MCF 10A (cell line): ENCODE measurements at places on chromosomes 1 and 21. TPM values are rescaled to one million over a fixed set of nuclear protein-coding genes. Genes with fewer than 3 reads are reported as not detected.

- DNase-seq, result no peak
- no peaks in the 10 kb centered on the region for H3K36me3 ChIP-seq
- H3K4me1 ChIP-seq, result peaks cover 6% of the 10 kb centered on the region
- H3K4me3 ChIP-seq, result no peak overlapping the region
- H3K27me3 ChIP-seq, result no peaks in the 10 kb centered on the region
- H3K27ac ChIP-seq, result no peak overlapping the region
Observed at GRCh38 chr21:42397746-42398394, 2.0 kb upstream of the TMPRSS3 start.

GRCh38 chr1:176567190-176567794 is 104.3 kb downstream of the PAPPA2 start:
- peaks cover 18% of the 10 kb centered on the region for H3K4me1 ChIP-seq
- no peak overlapping the region for H3K4me3 ChIP-seq
- H3K36me3 ChIP-seq, result no peaks in the 10 kb centered on the region
- DNase-seq, result peak; percentile 47

GRCh38 chr1:235022341-235022980 is 106.2 kb downstream of the TOMM20 start:
- H3K27me3 ChIP-seq, result no peaks in the 10 kb centered on the region
- no peak for DNase-seq
- H3K36me3 ChIP-seq, result no peaks in the 10 kb centered on the region

DNA sequence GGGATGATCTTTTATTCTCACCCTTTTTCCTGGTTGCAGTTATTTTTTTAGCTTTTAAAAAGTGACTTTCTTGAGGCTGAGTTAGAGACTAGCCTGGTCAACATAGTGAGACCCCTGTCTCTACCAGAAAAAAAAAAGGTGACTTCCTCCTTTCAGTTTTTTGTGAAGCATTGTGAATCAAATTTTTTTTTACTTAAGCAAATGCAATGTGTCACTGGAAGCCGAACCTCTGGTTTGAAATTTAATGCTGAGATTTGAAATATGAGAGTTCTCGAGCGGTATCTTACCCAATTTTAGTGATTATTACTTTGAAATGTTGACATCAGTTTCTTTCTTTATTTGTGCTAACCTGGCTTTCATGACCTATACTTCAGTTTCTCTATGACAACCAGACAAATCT is 3.6 kb downstream of the CAP1 start:
- DNase-seq, result no peak
- H3K36me3 ChIP-seq, result peaks cover 47% of the 10 kb centered on the region
- no peak overlapping the region for H3K27ac ChIP-seq
- H3K4me3 ChIP-seq, result no peak overlapping the region
- peaks cover 17% of the 10 kb centered on the region for H3K4me1 ChIP-seq

DNA sequence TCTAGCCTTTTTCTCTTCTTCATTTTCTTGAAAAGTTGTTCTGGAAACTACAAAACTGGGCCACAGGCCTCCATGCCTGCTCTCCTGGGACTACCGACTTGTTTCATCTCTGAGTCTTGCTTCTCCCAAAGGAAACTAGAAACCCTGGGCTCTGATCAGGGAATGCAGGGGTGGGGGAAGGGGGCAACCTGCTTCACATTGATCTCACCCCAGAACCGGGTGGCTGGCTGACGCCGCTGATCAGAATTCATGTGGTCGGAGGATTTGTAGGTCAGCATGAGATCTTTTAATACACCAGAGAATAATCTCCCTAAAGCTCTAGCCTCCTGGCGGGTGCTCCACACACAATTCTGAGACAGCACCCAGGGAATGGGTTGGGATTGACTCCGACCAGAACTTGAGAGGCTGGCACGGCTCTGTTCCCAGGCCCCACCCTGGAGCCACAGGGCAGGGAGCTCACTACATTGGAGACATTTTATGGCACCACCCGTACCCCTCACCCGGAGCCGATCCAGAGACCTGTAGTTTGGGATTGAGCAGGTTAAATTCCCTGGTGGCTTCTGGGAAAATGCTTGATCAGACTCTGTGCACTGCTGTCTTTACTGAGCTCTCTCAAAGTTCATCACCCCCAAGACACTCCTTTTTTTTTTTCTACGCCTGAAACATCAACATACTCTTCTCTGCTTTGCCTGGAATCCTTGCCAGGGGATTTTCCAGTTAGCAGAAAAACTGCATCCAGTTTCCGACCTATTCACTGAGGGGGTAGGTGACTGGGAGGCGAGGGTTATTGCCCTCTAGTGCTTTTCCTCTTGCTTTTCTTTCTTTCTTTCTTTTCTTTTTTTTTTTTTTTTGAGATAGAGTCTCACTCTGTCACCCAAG is 12.2 kb upstream of the ARHGEF10L start:
- H3K4me1 ChIP-seq, result no peaks in the 10 kb centered on the region
- no peaks in the 10 kb centered on the region for H3K27me3 ChIP-seq
- H3K36me3 ChIP-seq, result no peaks in the 10 kb centered on the region
- H3K4me3 ChIP-seq, result no peak overlapping the region
- no peak for DNase-seq

DNA sequence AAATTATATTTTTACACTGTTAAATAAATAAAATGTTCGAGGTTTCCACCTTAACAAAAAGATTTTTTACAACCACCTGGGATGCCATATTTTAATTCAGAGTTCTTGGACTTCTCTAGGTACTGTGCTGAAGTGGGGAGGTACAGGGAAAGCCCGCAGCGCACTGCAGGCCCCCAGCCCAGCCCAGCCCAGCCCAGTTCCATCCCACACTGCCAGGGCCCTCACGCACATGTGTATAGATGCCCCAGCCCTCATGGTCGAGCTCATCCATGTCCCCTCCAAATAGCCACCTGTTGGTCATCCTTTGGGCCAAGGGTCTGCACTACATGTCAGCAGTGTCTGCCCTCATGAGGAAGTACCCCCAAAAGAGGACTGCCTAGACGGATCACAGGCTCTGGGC is 11.7 kb upstream of the MYOM3 start:
- H3K36me3 ChIP-seq, result no peaks in the 10 kb centered on the region
- no peak overlapping the region for H3K4me3 ChIP-seq
- no peaks in the 10 kb centered on the region for H3K27me3 ChIP-seq
- DNase-seq, result no peak
- no peak overlapping the region for H3K27ac ChIP-seq
- H3K4me1 ChIP-seq, result peaks cover 15% of the 10 kb centered on the region

DNA sequence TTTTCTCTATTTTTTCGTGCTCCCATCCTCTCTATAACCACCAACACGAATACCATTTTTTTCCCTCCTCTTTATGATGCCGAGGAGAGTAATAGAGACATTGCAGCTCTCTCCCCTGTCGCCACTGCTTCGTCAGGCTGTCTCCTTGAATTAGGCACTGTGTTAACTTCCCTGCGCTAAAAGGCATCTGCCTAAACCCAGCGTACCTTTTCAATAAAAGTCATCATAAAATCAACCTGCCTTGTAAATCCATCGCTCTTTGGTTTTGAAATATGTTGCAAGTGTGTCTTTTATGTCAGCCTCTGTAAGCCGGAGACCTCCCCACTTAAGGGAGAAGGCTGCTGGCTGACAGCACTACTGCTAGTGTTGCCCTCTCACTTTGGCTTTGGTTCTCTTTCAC is 8.7 kb downstream of the RNF220 start:
- no peaks in the 10 kb centered on the region for H3K4me1 ChIP-seq
- no peaks in the 10 kb centered on the region for H3K27me3 ChIP-seq
- H3K27ac ChIP-seq, result no peak overlapping the region
- no peaks in the 10 kb centered on the region for H3K36me3 ChIP-seq
- no peak overlapping the region for H3K4me3 ChIP-seq

GRCh38 chr1:81799939-81800694 is 617 bp upstream of the ADGRL2 start:
- DNase-seq, result peak; percentile 80
- H3K36me3 ChIP-seq, result no peaks in the 10 kb centered on the region
- H3K4me3 ChIP-seq, result peak overlapping the region; percentile 98
- peak overlapping the region; percentile 12 for H3K27ac ChIP-seq

GRCh38 chr1:182802006-182802803 is 12.6 kb downstream of the NPL start:
- DNase-seq, result peak; percentile 70
- H3K36me3 ChIP-seq, result peaks cover 7% of the 10 kb centered on the region
- peaks cover 12% of the 10 kb centered on the region for H3K4me1 ChIP-seq
- no peaks in the 10 kb centered on the region for H3K27me3 ChIP-seq
- H3K4me3 ChIP-seq, result no peak overlapping the region

GRCh38 chr21:39125752-39126485 is 57.3 kb downstream of the PSMG1 start:
- no peaks in the 10 kb centered on the region for H3K27me3 ChIP-seq
- H3K27ac ChIP-seq, result peak overlapping the region; percentile 59
- DNase-seq, result peak; percentile 78
- no peak overlapping the region for H3K4me3 ChIP-seq

DNA sequence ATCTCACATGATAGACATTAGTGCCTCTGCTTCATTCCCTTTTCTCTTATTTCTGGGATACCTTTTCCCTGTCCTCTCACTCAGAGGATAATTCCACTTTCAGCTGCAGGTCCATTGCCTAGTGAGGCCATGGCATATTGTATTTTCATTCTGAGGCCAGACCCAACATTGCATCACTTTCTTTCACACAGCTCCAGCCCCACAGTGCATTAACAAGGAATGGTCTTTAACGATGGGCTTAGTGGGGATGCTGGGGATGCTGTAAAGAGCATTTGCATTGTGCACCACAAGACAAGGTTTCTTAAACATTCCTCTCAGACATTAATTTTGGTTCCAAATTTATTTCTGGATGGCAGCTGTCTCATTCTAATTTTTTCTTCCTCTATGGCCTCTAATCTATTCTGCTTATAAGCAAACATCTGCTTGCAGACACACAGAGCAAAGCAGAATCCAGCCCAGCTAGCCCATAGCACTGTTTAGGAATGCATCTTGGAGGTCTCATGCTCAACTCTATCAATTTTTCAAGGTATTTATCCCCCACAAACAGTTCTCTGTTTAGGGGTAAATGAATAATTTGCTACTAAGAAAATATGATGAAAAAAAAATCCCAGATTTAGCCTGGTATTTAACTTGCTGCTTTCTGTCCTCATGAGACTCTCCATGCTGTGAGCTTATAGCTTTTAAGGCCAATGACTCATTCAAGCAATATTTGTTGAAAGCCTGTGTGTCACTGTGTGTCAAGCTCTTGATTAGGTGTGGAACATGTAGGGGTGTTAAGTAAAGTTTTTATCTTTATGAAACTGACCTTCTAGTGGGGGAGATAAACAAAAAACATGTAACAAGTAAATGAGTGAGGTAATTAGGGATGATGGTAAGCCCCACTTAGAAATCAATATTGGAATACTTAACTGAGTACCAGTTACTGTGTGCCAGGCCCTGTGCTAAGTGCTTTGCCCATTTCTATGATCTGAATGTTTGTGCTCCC is 44.5 kb upstream of the CCDC190 start:
- H3K36me3 ChIP-seq, result no peaks in the 10 kb centered on the region
- peak overlapping the region; percentile 14 for H3K27ac ChIP-seq
- H3K4me3 ChIP-seq, result no peak overlapping the region
- peaks cover 26% of the 10 kb centered on the region for H3K4me1 ChIP-seq
- peak; percentile 78 for DNase-seq

- no peak overlapping the region for H3K4me3 ChIP-seq
- no peaks in the 10 kb centered on the region for H3K27me3 ChIP-seq
- no peaks in the 10 kb centered on the region for H3K36me3 ChIP-seq
- peaks cover 43% of the 10 kb centered on the region for H3K4me1 ChIP-seq
Observed at GRCh38 chr1:159594625-159595405, 7.2 kb downstream of the APCS start.

DNA sequence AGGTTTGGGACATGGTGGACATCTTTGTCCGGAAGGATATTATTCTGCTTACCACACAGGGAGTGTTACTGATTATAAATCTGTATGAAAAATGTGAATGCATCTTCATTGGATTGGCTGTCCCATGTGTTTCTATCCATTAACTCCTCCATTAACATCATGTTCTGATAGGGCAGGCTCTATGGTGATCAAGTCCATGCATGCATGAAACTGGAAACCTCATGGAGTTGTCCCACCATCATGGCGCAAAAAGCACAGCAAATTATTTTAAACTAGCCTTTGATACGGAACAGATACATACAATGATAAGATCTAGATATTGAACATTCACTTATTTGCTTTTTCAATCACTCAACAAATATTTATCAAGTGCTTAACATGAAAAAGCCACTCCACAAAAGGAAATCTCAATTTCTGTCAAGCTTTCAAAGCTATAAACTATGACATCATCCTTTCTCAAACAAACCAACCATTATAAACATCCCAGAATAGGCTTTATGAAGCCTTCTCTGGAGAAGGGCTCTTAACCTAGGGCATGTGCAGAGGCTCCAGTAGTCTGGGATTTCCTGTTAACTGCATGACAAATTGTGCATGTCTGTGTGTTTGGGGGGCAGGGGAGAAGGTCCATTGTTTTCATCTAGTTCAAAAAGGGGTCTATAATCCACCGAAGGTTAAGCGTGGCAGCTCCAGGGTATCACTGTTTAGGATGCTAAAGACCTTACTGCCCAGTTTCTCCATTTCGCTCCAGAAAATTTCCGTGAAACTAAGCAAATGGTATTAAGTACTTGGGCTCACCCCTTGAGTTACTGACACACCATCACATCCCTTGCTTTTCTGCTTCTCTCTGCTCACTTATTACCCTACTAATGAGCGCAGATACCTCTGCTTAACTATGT is 46.1 kb downstream of the ADAMTS1 start:
- H3K27me3 ChIP-seq, result no peaks in the 10 kb centered on the region
- H3K4me1 ChIP-seq, result peaks cover 11% of the 10 kb centered on the region
- H3K36me3 ChIP-seq, result no peaks in the 10 kb centered on the region
- no peak overlapping the region for H3K4me3 ChIP-seq
- no peak for DNase-seq
- no peak overlapping the region for H3K27ac ChIP-seq

DNA sequence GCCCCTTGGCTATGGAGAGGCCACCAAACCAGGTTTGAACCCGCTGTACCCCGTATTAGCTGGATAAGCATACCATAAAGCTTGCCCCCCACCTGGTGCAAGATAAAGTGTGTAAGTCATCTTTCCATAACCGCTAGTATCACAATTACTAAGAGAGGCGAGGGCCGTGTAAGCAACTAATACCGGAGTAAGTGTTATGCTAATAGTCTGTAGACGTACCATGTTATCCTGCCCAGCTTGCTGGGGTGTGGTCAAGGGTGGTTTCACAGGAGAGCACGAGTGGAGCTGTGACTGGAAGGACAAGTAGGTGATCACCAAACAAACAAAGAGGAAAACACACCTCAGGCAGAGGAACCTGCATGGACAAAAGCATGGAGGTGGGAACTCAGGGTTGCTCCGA is 3.6 kb upstream of the TNFRSF1B start:
- H3K27me3 ChIP-seq, result peaks cover 9% of the 10 kb centered on the region
- no peak overlapping the region for H3K27ac ChIP-seq
- H3K4me1 ChIP-seq, result peaks cover 13% of the 10 kb centered on the region
- DNase-seq, result no peak

DNA sequence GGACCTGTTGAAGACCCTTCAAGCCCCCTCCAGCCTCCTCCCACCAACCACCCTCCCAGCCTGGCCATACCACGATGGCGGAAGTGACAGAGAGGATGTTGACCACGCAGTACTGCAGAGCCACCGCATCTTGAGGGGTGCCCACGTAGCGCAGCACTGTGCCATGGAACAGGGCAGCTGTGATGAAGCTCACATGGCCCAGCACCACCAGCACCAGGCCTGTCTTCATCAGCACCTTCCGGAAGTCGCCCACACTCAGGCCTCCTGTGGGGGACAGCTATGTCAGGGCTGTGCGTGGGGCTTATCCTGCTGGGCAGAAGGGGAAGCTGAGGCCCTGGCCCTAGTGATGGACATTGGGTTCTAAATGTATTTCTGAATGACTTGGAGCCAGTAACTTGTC is 3.1 kb downstream of the TMEM54 start:
- no peak for DNase-seq
- H3K4me1 ChIP-seq, result no peaks in the 10 kb centered on the region
- H3K27me3 ChIP-seq, result peaks cover 6% of the 10 kb centered on the region
- H3K4me3 ChIP-seq, result no peak overlapping the region

Gene MTARC1
- 0.96 and 1.5 TPM in 2 replicates for total RNA-seq

Gene TEX38
- total RNA-seq, result not detected in 2 replicates

Gene TCP10L
- total RNA-seq, result not detected in 2 replicates

Gene GJC2
- total RNA-seq, result 9.0 and 18.5 TPM in 2 replicates

Gene TMEM200B
- not detected in 2 replicates for total RNA-seq
